Karpas-422 (cell line): ENCODE measurements at places on chromosomes 7 and 10.

- no peak for DNase-seq
Measured at GRCh38 chr7:979151-979550, 3.8 kb upstream of the COX19 start.

- DNase-seq, result no peak
Measured at GRCh38 chr7:40099837-40100236, 34.6 kb downstream of the MPLKIP start.

DNA sequence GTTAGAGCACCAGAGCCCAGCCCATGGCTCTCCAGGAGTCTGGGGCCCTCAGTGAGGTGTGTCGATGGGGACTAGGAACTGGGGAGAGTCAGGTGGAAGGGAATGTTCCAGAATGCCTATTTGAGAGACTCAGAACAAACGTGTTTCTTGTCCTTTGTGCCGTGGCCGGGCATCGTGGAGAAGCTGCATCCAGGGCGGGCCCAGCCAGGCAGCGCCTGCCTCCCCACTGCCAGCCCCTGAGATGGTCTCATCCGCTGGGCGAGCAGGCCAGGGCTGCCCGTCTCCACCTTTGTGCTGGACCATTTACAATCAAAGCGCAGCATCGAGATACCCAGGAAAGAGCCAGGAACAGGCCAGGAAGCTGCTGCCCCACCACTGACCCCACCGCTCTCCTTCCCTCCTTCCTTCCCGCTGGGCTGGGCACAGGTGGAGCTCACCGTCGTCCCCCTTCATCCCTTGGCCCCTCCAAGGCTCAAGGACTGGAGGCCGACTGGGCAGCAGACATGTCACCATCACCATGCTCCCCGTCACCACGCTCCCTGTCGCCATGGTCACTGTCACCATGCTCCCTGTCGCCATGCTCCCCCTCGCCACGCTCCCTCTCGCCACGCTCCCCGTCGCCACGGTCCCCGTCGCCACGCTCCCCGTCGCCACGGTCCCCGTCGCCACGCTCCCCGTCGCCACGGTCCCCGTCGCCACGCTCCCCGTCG, 71.1 kb upstream of the ADGRA1 start:
- no peak for DNase-seq

DNA sequence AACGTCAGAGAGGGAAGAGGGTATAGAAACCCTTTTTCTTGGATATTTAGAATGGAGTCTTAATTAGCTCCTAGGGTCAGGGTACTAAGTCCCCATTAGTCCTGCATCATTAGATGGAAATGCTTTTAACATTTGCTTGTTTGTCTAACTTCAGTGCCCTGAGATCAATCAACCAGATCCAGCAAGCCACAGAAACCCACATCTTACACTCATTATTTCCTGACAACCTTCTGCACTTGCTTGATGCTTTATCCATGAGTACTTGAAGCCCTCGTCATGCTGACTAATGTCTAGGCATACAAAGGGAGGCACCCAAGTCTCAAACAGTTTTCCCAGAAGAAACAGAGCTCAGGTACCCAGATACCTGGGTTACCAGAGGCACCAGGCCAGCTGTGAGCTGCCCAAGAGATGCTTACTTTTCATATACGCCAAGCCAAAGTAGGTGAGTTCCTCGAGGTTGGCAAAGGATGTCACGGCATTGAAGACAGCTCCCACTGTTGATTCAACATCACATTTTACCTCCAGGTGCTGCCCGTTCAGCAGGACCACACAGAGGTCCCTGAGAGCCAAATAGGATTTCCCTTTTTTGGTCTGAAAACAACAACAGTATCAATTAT, 42.7 kb downstream of the FRMPD2 start:
- no peak for DNase-seq

- DNase-seq, result no peak
Measured at GRCh38 chr10:124701435-124701834, 42.7 kb downstream of the FAM53B start.

DNA sequence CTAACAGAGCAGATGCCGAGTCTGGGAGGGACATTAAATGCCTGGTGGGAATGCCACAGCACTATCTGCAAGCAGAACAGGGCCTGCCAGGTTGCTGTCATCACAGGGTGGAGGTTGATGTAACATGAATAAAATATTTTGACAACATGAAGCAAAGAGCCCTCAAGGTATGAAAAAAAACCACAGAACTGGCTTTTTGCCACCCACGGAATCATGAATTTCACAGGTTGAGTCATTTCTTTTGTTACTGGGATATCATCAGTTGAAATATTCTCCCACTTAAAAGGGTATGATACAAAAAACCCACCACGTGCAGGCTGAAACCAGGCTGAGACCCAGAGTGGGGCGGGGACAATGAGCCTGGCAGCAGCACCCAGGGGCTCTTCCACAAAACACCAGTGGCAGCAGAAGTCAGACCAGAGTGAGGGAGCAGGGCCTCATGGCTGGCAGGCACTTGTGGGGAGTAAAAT, 220.1 kb downstream of the TNS3 start:
- no peak for DNase-seq

- no peak for DNase-seq
Measured at GRCh38 chr7:80726666-80727065, 88.2 kb downstream of the CD36 start.

DNA sequence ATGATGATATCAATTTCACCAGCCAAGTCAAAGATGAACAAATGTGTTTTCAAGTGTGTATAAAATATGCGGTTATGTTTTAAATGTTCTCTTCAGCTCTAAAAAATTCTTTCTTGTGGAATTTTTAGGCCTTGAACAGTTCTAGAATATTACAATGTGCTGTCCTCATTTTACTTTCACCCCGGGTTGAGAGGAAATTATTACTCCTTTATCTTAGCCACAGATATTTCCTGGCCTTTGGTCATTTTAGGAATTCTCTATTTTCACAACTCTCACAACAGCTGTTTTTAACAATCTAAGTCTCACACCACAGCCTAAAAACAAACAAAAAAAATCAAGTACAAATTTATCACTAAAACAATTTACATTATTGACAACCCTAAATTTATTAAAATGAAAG, 112.2 kb upstream of the HGF start:
- DNase-seq, result no peak

GRCh38 chr7:144656965-144657517, 178.8 kb downstream of the TPK1 start:
- DNase-seq, result no peak

- DNase-seq, result no peak
Measured at GRCh38 chr10:7960108-7960507, 94.4 kb upstream of the GATA3 start.

- DNase-seq, result no peak
Measured at GRCh38 chr7:117362294-117362888, 39.5 kb upstream of the WNT2 start.

GRCh38 chr7:138797715-138798320, at the start of the genes ATP6V0A4 and TMEM213:
TSS of gene ATP6V0A4 (minus strand) at chr7:138798196. CDS start at chr7:138771247, 26,949 bp downstream.
TSS of gene TMEM213 (plus strand) at chr7:138797994. CDS start at chr7:138798105, 111 bp downstream.
- DNase-seq, result no peak

DNA sequence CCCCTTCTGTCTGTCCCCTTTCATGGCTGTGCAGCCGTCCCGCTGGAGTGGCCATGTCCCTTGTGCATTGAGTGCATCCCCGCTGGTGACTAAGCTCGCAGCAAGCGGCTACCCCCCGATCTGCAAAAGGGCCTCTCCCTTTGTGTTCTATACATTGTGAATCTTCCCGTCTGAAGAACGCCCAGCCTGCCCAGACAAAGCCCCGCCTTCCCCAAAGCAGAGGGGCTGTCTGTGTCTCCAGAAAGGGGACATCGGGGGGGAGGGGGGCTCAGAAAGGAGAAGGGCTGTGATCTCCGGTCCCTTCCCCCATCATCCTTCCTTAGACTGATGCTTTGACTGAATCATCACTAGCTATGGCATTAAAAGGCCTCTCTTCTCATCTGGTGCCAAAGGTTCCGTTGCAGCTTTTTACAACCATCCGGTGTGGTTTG, 11.9 kb downstream of the NPTX2 start:
- DNase-seq, result no peak

- DNase-seq, result no peak
Measured at GRCh38 chr7:93160410-93160809, 12.2 kb upstream of the SAMD9L start.

- DNase-seq, result no peak
Measured at GRCh38 chr7:142867398-142868187, 12.7 kb downstream of the EPHB6 start.

DNA sequence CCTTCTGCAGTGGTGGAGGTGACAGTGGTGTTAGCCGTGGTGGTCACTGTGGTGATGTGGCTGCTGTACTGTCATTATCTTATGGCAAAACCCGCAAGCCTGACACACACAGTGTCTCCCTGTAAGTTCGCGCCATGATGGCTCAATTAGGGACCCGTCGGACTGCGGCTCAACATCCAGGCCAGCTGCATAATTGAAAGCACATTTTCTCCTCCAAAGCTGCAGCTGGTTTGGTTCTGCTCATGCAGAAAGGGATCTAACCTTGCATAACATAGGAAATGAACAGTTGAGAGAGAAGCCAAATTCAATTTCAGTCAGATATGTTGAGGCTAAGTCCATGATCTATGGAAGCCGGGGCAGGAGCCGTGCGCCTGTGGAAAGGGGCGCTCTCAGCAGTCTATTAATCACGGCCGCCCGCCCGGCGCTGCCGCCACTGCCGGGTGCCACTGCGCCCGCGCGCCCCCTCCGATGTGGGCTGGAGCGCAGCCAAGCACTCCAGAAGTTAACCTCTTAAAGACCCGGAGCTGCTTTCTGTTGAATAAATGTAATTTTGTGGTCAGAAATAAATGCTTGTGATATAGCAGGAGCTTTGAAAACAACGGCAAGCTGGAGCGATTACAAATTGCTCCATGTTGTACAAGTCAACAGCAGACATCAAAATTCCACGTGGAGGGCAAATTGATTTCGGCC, 227.7 kb downstream of the CUX1 start:
- no peak for DNase-seq

- no peak for DNase-seq
Measured at GRCh38 chr10:20995123-20995987, 98.2 kb upstream of the NEBL start.

DNA sequence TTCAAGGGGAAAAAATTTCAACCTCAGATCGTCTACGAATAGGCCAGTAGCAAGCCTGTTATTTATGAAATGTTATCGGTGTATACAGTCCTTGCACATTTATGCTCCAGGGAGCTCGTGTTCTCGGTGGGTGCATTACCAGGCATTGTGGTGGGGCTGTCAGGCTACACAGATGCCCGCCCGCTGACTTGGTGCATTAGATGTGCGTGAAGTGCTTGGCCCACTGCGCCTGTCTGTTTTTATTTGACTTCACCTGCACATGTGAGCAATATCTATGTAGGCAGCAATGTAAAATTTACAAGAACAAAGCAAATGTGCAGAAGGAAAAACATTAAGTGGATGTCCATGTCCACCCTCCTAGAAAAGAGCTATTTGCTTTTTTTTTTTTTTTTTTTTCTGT, 2.8 kb downstream of the FOXK1 start:
- no peak for DNase-seq

GRCh38 chr10:101291331-101292193, 62.3 kb upstream of the LBX1 start:
- DNase-seq, result peak; percentile 56

DNA sequence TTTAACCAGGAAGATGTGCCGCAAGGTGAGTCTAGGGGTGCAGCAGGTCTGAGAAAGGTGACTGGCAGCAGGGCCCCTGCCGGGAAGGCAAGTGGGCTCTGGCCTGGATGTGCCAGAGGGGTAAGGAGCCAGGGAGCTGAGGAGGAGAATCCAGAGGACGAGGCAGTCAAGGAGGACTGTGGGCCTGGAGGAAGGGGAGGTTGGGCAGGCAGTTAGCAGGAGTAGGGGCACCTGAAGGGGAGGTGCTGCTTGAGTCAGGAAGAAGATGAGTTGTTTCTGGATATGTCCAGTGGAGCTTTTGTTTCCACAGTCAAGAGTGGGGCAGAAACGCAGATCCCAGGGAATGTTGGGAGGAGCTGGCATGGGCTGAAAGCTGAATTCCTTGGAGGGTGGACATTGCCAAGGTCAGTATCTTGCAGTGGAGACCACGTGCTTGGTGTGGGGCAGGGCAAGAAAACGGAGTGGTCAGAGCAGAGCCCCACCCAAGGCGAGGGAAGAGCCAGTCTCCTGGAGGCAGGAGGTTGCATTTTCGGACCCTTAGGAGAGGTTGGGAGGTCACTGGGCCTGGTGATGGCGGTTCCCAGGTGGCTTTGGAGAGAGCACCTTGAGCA, 34.0 kb downstream of the MINDY4 start:
- no peak for DNase-seq

DNA sequence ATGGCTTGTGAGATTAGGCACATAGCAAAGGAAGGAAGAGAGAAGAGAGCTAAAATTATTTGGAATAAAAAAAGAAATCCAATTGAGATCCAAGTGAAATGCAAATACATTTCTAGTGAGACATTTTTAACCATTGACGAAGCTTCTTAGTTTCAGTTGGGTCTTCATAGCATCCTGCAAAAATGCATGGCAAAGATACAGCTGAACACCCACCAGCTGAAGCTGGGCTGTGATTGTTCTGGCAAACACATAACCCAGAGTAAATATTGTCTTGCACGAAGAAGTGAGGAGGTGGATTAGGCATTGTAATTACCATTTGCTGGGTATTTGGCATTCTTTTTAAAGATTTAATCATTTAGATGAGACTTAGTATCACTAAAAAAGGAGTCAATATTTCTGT, 409.4 kb downstream of the GRM8 start:
- DNase-seq, result no peak

- DNase-seq, result no peak
Measured at GRCh38 chr10:132972149-132972985, 30.0 kb upstream of the CFAP46 start.

GRCh38 chr7:45625067-45625466, 50.9 kb downstream of the ADCY1 start:
- no peak for DNase-seq

GRCh38 chr7:105794741-105795729, 81.4 kb downstream of the ATXN7L1 start:
- no peak for DNase-seq
